Activated CD4-positive, alpha-beta T cell treated with anti-CD3 and anti-CD28 coated beads, Interleukin-2, amount 50 U/mL, for 24 hours (primary cell): ENCODE measurements at places on chromosomes 1 and 21.

DNA sequence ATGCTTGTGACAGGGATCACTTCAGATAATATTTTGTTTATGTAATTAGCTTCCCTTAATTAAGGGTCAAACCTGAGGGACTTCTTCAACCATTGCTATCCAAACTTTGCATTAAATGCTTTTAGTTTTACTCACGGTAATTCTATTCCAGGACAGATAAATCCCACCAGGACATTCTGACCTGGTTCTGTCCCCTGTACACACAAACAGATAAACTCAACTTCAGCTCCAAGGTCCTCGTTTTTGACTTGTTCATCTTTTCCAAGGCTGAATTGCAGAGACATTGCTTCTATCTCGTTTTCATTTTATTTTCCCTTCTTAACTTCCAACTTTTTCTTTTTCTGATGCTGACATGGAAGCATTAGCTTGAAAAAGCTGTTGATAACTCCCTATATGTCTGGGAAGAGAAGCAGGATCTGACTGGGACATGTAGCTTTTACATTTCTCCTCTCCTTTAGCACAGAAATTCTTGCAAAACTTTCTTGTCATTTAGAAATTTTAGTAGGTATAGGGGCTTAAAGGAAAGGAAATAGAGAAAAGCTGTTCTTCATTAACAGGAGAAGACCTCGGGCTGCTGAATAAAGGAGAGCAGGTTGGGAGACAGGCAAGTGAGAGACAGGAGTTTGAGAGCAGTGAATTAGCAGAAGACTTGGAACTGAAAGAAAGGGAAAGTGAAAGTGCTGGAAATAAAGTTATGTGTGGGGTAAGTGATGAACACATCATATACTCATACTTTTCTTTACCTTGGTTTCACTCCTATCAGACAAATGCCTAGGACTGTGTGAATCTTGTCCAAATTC is 231.7 kb upstream of the B3GALT2 start:
- DNase-seq, result no peak

- DNase-seq, result no peak
These were observed 119.4 kb downstream of the SLC45A1 start for GRCh38 chr1:8437347-8437746.

GRCh38 chr1:83676106-83676505 is 322.8 kb downstream of the TTLL7 start:
- DNase-seq, result no peak

GRCh38 chr1:37513795-37514349 is 694 bp downstream of the MEAF6 start:
- peak; percentile 49 for DNase-seq

GRCh38 chr1:193115629-193116227 is 6.1 kb upstream of the CDC73 start:
- DNase-seq, result no peak
